ENCODE measurements at places on chromosomes 6 and 20. TPM values are rescaled to one million over a fixed set of nuclear protein-coding genes. Genes with fewer than 3 reads are reported as not detected.

DNA sequence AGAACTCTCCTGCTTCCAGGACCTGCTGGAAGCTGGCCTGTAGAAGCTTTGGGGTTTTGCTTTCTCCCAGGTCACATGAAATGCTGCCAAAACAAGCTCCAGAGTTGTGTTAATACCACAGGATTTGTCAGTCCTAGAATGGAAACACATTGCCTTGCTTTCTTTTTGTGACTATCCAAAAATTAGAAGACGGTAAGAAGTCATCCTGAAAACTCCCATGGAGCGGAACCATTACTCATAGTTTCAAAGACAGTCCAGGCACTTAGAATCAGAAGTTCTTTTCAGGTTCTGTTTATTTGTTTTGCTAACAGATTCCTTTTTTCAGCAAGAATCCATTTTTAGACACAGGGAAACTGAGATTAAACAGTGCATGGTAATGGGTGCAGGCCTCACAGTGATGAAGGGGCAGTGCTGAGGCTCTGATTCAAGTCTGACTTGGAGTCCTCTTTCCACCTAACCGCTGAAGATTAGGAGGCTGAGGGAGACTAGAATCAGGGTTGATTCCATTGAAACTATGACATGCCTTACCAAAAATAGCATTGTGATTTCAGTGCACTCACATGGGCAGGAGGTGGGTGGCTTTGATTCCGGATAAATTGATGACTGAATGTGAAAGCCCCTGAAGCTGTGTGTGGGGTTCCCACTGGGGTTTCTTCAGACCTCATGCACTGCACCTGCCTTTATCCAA is 72.2 kb upstream of the NAA20 start:
- no peaks in the 10 kb centered on the region for H3K27me3 ChIP-seq
- H3K4me1 ChIP-seq = no peaks in the 10 kb centered on the region
- H3K36me3 ChIP-seq = no peaks in the 10 kb centered on the region
- H3K4me3 ChIP-seq = no peak overlapping the region

- H3K27me3 ChIP-seq = no peaks in the 10 kb centered on the region
- peaks cover 5% of the 10 kb centered on the region for H3K36me3 ChIP-seq
- peak overlapping the region; percentile 92 for H3K4me3 ChIP-seq
- DNase-seq = no peak
These were observed 774 bp upstream of the SFT2D1 start for GRCh38 chr6:166343150-166343487.

- no peak for DNase-seq
- H3K4me1 ChIP-seq = no peaks in the 10 kb centered on the region
- peaks cover 85% of the 10 kb centered on the region for H3K36me3 ChIP-seq
- H3K27me3 ChIP-seq = no peaks in the 10 kb centered on the region
- H3K4me3 ChIP-seq = no peak overlapping the region
These were observed 30.5 kb downstream of the FBXO9 start for GRCh38 chr6:53095716-53096115.

DNA sequence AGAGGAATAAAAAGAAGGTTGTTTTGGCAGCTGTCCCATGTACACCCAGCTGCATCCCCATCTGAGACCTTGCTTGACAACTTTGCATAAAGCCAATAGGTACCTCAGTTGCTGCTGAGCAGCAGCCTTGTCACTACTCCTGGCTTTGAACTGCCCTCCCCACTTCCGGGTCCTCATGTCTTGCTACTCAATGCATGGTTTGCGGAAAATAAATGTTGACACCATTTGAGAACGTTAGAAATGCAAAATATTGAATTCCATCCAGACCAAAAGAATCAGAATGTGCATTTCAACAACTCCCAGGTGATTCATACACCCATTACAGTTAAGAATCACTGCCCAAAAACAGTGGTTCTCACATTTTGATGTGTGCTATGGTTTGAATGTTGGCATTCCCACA is 32.9 kb downstream of the GPX5 start:
- H3K36me3 ChIP-seq = no peaks in the 10 kb centered on the region
- no peak overlapping the region for H3K4me3 ChIP-seq
- no peak for DNase-seq
- no peaks in the 10 kb centered on the region for H3K4me1 ChIP-seq
- H3K27me3 ChIP-seq = peaks cover 32% of the 10 kb centered on the region

DNA sequence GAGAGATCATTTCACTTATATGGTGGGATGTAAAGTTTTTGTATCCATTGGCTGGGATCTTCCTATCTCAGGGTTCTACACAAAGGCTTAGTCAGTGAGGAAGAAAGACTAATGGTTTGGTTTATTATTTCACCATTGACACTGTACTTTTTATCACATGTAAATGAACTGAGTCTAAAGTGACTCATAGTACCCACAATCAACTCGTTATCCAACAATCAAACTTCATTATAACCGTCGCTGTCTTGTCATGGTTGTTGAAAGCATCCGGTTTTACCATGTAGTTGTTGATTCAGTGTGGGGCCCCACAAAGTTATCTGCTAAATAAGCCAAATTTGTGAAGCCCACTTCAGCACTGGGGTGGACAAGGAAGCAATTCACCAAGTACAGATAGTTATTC is 55.8 kb upstream of the MTRF1L start:
- H3K4me1 ChIP-seq = no peaks in the 10 kb centered on the region
- no peak for DNase-seq
- H3K27me3 ChIP-seq = peaks cover 9% of the 10 kb centered on the region
- H3K27ac ChIP-seq = no peak overlapping the region
- H3K36me3 ChIP-seq = no peaks in the 10 kb centered on the region

GRCh38 chr6:35014786-35015185 is 125.7 kb downstream of the ANKS1A start:
- no peak for DNase-seq
- peaks cover 17% of the 10 kb centered on the region for H3K36me3 ChIP-seq
- no peak overlapping the region for H3K27ac ChIP-seq

- H3K27me3 ChIP-seq = peaks cover 22% of the 10 kb centered on the region
- no peaks in the 10 kb centered on the region for H3K36me3 ChIP-seq
- no peak overlapping the region for H3K27ac ChIP-seq
- H3K4me3 ChIP-seq = no peak overlapping the region
- no peak for DNase-seq
These were observed 1.6 kb downstream of the MDFI start for GRCh38 chr6:41639809-41640371.

DNA sequence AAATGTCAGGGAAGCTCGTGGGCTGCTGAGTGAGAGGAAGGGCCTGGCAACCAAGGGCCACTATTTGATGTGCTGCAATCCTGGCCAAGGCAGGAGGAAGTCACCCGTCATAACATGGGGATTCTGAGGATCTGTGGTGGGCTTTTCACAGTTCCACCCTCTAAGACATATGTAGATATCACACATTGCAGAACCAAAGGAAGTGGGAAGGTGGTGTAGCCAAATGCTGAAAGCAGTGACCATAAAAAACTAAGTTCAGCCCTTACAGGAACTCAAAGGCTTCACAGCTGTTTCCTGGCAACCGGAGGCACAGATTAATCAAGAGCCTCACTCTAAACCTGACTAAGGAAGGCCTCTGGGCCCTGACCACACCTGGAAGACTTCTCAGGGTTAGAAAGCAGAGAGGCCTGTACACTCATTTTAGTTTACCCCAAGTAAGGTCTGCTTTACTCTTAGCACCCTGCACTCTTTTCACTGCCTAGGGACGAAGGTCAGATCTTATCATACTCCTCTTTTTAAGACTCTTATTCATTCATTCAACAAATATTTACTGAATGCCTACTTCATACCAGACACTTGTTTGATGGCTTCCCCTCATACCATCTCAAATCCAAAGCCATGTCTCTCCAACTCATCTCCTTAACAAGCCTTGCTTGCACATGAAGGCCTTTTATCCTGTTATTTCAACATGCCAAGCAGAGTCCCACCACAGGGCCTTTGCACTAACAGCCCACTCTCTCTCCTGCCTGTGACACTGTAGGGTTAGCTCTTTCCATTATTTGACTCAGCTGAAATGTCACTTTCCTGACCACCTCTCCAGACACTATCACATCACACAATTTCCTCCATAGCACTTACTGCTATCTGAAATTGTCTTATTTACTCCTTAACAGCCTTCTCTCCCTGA is 2.6 kb downstream of the UBE2V1 start:
- no peaks in the 10 kb centered on the region for H3K27me3 ChIP-seq
- H3K27ac ChIP-seq = peak overlapping the region; percentile 13
- DNase-seq = peak; percentile 34
- H3K36me3 ChIP-seq = peaks cover 9% of the 10 kb centered on the region
- H3K4me3 ChIP-seq = peak overlapping the region; percentile 4
- peaks cover 85% of the 10 kb centered on the region for H3K4me1 ChIP-seq

GRCh38 chr6:48183811-48184605 is 73.0 kb upstream of the PTCHD4 start:
- H3K4me3 ChIP-seq = no peak overlapping the region
- no peak for DNase-seq

- H3K27ac ChIP-seq = no peak overlapping the region
- no peak for DNase-seq
- H3K4me3 ChIP-seq = no peak overlapping the region
These were observed 25.5 kb downstream of the NCOA3 start for GRCh38 chr20:47527004-47527800.

- DNase-seq = no peak
- H3K36me3 ChIP-seq = no peaks in the 10 kb centered on the region
- H3K4me3 ChIP-seq = no peak overlapping the region
- no peak overlapping the region for H3K27ac ChIP-seq
- H3K4me1 ChIP-seq = peaks cover 4% of the 10 kb centered on the region
These were observed 22.2 kb upstream of the TXLNB start for GRCh38 chr6:139313784-139314545.

The HLA-DRB1 gene
- 31.3 TPM for total RNA-seq

All from CD4-positive, alpha-beta T cell (primary cell).